Inflammatory macrophage treated with lipopolysaccharide for 1 hour (primary cell): ENCODE measurements at places on chromosomes 2 and 18.

DNA sequence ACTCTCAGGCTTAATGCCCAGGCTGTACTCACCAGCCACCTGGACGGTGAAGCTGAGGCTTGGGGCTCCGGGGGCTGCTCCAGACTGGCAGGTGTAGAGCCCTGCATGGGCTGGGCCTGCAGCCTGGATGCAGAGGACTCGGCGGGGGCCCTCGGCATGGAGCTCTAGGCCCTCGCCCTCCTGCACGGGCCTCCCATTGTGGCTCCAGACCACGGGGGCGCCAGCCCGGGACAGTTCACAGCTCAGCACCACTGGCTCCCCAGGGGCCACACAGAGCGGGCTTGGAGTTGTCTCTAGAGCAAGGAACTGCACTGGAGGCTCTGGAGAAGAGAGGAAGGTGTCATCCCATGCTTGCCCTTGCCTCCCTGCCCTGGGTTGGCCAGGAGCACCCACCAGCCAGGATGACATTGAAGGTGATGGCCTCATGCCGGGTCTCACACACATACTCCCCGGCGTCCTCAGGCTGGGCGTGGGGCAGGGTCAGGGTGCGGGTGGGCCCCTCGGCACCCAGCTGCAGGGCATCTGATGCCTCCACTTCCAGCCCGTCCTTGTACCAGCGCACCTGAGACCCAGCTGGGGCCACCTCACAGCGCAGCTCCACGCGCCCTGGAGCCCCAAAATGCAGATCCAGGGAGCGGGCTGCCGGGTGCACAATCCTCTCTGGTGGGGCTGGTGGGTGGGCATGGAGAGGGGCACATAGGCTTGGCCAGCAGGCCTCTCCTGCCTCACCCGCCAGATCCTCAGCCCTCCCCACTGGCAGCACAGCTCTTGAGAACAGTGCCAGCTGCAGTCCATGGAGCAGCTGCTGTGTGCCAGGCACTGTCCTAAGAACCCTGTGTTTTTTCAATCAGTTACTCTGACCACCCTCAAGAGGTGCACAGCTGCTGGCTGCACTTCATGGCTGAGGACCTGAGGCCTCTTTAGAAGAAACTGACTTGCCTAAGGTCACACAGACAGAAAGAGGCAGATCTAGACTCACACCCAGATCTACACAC, 13.3 kb downstream of the OBSL1 start:
- DNase-seq: no peak

- DNase-seq: peak; percentile 72
Measured at GRCh38 chr2:147511491-147511948, 333.3 kb upstream of the ACVR2A start.

- DNase-seq: no peak
Measured at GRCh38 chr18:26082475-26082874, 7.9 kb downstream of the SS18 start.

DNA sequence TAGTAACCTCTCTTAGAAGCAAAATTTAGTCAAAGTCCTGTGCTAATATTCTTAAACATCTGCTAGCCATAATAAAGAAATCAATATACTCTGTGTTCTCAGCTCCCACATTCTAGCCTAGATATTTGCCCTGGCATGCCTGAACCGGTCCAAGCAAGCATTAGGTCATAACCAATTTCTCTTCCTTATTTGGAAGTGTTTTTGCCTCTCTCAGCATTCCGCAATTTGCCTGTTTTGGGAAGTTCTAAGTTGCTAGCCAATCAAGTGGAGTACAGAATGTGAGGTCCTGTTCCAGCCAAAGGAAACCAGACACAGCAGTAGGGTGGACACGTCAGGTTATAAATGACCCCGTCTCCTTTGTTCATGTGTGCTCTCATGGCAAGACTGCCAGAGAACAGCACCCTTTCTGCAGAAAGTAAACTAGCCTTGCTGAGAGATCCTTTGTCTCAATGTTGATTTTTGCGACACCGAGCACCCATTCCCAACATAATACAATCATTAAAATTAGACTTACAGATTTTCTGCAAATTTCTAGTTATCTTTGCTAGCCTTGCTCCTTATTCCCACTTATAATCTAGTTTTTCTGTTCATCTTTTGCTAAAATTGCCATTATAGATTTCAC, 13.0 kb upstream of the SULT1C4 start:
- DNase-seq: no peak

DNA sequence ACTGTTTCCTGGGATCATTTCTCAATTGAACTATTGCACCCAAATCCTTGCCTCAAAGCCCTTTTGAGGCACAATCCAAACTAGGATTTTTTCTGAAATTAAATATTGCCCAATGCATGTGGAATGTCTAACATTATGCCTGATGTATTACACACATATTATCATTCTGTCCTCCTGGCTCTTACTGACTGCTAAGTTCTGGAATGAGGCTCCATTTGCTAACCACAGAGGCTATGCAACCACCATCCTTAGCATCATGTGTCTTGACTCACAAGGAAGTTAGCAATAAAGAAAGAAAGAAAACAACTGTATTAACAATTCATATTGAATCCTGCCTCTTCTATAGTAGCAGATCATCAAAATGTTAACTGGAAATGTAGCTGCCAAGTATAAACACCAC, 1142.7 kb downstream of the CNTNAP5 start:
- no peak for DNase-seq

GRCh38 chr2:11048335-11049008, 106.8 kb upstream of the SLC66A3 start:
- DNase-seq: no peak

GRCh38 chr2:189613650-189614420, 33.2 kb upstream of the SLC40A1 start:
- DNase-seq: no peak

DNA sequence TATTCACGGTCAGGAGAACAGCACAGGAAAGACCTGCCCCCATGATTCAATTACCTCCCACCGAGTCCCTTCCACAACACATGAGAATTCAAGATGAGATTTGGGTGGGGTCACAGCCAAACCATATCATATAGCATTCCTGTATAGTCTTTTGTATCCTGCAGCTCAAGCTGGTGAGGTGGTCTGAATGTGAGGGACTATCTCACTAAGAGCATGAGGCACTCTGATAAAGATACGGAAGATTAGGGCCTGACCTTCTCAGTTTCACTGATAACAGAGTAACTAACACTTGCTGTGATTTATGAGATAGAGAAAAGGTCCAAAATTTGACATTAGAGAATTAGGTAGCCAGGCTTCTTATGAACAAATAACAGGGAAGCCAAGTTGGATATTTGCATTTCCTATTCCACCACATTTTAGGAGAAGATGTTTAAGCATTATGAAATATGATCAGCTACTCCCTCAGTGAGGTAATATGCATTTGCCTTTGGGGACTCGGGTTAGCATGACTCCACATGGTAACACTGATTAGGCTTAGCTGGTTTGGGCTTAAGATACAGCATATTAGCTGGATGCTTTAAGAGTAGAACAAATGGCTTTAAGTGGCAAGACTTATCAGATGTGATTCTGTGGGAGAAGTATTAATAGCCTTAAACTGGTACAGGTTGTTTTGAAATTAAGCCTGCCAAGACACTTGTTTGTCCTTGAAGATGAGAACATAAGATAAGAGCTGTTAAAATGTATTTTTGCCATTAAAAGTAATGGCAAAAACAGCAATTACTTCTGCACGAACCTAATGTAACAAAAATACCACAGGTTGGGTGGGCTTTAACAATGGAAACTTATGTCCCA, 106.9 kb upstream of the MSTN start:
- DNase-seq: no peak

GRCh38 chr2:213152065-213152794, 818 bp upstream of the IKZF2 start:
- DNase-seq: peak; percentile 33

DNA sequence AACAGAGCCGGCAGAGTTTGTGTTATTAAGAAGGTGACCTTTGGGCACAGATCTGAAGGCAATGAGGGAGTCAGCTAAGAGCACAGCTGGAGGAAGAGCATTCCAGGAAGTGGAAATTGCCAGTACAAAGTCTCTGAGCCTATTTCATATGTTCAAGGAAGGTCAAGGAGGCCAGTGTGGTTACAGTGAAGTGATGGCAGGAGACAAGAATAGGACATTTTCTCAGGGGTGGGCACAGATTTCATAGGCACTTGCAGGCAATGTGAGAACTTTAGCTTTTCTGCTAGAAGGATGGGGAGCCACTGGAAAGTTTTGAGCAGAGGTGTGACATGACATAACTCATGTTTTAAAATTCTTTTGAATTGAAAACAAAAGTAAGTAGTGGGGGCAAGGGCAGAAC, 50.3 kb downstream of the ARHGAP25 start:
- peak; percentile 49 for DNase-seq

DNA sequence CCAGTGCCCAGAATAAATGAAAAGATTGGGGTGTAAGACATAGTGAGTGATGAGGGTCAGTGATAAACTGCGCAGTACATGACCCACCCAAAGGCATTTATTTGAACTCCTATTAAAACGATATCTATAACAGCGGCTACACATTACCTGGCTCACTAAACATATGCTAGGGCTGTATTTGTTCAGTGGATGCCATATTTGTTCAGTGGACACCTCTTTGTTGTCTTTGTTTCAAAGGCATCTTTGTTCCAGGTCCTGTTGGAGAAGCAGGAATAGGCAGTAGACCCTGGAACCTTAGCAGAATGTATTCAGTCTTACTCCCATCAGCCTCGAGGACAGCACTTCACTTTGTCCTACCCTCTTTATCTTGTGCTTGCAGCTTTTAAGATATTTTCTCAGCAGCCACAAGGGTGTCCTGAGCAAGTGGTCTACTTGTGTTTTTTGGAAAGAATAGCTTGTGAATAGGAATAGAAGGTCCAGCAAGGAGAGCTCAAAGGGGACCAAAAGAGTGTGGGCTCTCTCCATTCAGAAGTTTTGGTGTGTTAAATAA, 650.8 kb upstream of the FANCL start:
- DNase-seq: no peak

DNA sequence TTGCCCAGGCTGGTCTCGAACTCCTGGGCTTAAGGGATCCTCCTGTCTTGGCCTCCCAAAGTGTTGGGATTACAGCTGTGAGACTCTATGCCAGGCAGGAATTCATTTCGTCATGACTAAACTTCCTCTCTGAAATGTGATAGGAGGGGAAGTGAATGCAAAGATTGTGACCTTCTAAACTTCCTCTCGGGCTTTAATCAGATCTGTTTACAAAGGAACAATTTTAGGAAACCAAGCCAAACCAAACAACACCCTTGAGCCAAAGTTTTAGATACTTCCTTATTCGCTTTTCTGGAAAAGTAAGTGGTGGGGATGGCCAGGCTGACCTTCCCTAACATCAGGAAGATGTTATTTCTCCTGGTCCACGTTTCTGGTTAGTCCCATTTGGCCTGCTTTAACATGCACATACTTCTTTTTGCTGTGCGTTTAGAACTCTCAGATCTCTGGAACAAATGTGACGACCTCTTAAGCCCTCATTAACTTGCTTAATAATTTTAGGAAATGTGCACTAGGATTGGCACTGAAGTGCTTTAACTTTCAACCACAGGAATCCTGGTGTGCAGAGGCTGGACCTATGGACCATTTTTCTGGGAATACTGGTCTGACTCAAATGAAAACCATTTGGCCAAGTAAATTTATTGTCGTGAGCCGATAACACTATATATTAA, 33.2 kb upstream of the YES1 start:
- DNase-seq: peak; percentile 47
